ENCODE measurements at places on chromosomes 13 and 19. TPM values are rescaled to one million over a fixed set of nuclear protein-coding genes. Genes with fewer than 3 reads are reported as not detected.

DNA sequence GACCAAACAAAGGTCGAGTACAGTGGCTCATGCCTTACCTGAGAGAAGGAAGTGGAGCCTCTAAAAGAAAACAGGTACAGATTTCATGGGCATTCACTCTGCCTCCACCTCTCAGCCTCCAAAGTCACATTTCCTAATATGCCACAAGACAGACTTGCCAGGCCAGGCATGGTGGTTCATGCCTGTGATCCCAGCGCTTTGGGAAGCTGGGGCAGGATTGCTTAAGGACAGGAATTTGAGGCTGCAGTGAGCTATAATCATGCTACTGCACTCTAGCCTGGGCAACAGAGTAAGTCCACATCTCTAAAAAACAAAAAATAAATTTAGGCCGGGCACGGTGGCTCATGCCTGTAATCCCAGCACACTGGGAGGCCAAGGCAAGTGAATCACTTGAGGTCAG, 10.9 kb upstream of the DNMT1 start:
- H3K27me3 ChIP-seq = peaks cover 2% of the 10 kb centered on the region
- no peak for DNase-seq
- no peaks in the 10 kb centered on the region for H3K36me3 ChIP-seq
- H3K27ac ChIP-seq = no peak overlapping the region
- no peak overlapping the region for H3K4me3 ChIP-seq
- peaks cover 5% of the 10 kb centered on the region for H3K4me1 ChIP-seq

GRCh38 chr19:4338441-4339355, at the start of gene STAP2:
STAP2 (minus strand) TSS chr19:4338827; CDS start chr19:4338753, 74 bp downstream.
- DNase-seq = peak; percentile 55
- H3K27ac ChIP-seq = peak within 1 kb of the TSS; percentile 92

GRCh38 chr13:102040812-102041211, 361.0 kb downstream of the FGF14 start:
- no peaks in the 10 kb centered on the region for H3K36me3 ChIP-seq
- H3K4me1 ChIP-seq = no peaks in the 10 kb centered on the region
- no peaks in the 10 kb centered on the region for H3K27me3 ChIP-seq
- H3K27ac ChIP-seq = no peak overlapping the region

GRCh38 chr13:95707442-95708390, 30.8 kb downstream of the DNAJC3 start:
- H3K4me3 ChIP-seq = no peak overlapping the region
- H3K27me3 ChIP-seq = no peaks in the 10 kb centered on the region
- peaks cover 26% of the 10 kb centered on the region for H3K4me1 ChIP-seq
- H3K27ac ChIP-seq = peak overlapping the region; percentile 76

DNA sequence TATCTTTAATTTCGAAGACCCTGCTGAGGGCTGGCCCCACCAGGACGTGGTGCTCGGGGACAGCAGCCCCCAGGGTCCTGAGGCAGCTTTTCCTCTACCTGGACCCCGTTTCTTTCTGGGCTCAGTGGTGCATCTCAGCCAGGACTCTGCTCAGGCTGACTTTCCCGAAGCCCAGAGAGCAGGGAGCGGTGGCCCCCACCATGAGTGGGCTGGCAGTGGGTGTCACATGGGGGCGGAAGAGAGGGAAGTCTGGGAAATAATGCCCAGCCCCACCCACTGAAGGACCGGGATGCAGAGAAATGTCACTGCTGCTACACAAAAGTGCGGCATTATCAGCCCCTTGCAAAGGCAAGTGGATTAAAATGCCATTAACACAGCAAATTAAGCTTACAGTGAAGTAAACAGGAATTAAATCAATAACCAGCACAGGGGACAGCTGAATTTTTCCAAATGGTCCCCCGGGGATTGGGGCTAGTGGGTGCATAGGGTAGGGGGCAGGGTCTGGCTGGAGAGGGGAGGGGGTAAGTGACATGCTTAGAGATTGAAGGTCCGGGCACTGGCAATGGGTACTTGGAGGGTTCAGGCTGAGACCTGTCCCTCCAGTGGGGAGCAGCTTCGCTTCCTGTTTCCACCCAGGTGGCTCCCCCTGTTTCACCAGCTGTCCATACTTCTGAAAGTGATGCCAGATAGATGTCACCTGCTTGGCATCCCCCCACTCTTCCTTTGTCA, 177.3 kb downstream of the URI1 start:
- no peak overlapping the region for H3K27ac ChIP-seq
- no peak overlapping the region for H3K4me3 ChIP-seq
- H3K27me3 ChIP-seq = no peaks in the 10 kb centered on the region
- no peak for DNase-seq

GRCh38 chr13:53079691-53080090, 51.1 kb downstream of the OLFM4 start:
- no peaks in the 10 kb centered on the region for H3K4me1 ChIP-seq
- no peak overlapping the region for H3K27ac ChIP-seq
- no peaks in the 10 kb centered on the region for H3K36me3 ChIP-seq
- no peaks in the 10 kb centered on the region for H3K27me3 ChIP-seq
- DNase-seq = no peak

- DNase-seq = no peak
- H3K27ac ChIP-seq = no peak overlapping the region
- no peaks in the 10 kb centered on the region for H3K36me3 ChIP-seq
- H3K4me1 ChIP-seq = no peaks in the 10 kb centered on the region
- no peaks in the 10 kb centered on the region for H3K27me3 ChIP-seq
Observed at GRCh38 chr13:98237331-98237730, 60.3 kb upstream of the RNF113B start.

DNA sequence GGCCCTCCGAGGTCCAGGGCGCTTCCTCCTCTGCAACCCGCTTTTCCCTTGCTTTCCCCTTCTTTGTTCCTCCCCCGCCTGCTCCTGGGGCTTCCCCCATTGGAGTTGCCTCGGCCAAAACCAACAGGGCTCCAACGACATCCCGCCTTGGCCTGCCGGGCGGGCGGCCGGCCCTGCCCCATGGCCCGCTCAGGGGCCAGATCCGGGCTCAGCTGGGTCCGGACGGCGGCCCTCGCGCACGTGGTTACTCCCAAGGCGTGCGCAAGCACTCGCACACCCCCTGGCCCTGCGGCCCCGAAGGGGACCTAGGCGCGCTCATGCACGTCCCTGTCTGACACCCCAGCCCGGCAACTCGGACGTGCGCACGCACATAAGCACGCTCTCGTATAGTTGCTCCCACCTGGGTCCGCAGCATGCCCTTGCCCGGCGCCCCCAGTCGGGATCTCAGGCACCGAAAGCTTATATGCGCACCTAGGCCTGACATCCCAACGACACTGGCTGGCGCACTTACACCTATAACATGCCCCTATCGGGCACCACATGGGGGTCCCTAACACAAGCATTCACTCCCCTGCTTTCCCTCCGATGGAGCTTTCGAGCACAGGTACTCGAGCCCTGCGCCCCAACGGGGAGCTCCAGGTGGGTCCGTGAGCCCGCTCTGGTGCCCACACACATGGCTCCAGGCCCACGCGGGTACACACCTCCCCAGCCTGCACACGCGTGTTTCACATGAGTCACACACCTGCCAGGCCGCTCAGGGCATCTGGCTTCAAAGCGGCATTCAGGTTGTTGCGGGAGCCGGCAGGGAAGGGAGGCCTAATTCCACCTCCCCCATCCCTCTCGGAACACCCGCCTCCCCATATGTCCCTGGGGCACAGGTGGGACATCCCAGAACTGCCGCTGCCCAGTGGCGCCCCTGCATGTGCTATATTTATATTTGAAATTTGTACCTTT, 15.0 kb downstream of the NFIX start:
- H3K27ac ChIP-seq = no peak overlapping the region
- H3K27me3 ChIP-seq = peaks cover 55% of the 10 kb centered on the region
- no peak for DNase-seq
- peaks cover 21% of the 10 kb centered on the region for H3K4me1 ChIP-seq
- H3K36me3 ChIP-seq = peaks cover 2% of the 10 kb centered on the region

GRCh38 chr13:101896541-101896940, 444.1 kb downstream of the ITGBL1 start:
- H3K4me3 ChIP-seq = no peak overlapping the region
- DNase-seq = no peak
- H3K4me1 ChIP-seq = no peaks in the 10 kb centered on the region
- no peak overlapping the region for H3K27ac ChIP-seq
- H3K36me3 ChIP-seq = no peaks in the 10 kb centered on the region

DNA sequence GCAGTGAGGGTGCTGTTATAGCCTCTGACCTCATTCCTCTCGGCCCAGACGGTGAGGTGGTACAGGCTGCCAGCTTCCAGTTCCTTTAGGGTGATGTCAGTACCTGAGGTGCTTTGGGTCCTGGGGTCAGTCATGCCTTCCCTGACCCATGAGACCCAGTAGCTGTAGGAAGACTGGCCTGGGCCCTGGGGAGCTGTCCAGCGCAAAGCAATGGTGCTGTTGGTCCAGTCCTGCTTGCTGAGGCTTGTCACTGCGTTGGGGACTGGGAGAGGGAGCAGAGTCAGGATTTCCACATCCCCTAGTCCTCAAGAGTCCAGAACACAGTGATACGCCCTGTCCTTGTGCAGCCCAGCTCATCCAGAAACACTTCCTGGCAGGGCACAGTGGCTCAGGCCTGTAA, 10.7 kb downstream of the PTPRH start:
- H3K27ac ChIP-seq = no peak overlapping the region
- no peak overlapping the region for H3K4me3 ChIP-seq
- peaks cover 2% of the 10 kb centered on the region for H3K27me3 ChIP-seq
- no peaks in the 10 kb centered on the region for H3K36me3 ChIP-seq
- H3K4me1 ChIP-seq = no peaks in the 10 kb centered on the region

DNA sequence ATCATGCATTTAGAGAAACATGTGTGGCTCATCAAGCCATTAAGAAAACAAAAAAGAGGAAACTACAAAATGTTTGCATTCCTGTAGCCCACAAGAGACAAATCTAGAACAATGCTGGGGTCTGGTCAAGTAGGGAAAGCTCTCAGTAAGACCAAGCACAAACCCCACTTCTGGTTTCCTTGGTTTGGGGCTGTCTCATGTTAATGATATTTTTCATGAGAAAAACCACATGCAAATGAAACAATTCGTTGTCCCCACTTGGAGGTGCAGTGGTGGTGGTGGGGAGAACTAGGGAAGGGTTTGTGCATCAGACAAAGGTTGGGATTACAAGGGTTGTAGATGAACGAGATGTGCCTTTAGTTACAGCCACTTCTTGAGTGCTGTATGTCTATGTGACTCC, 7.0 kb upstream of the RB1 start:
- H3K36me3 ChIP-seq = peaks cover 2% of the 10 kb centered on the region
- peaks cover 2% of the 10 kb centered on the region for H3K27me3 ChIP-seq
- peak overlapping the region; percentile 8 for H3K27ac ChIP-seq

DNA sequence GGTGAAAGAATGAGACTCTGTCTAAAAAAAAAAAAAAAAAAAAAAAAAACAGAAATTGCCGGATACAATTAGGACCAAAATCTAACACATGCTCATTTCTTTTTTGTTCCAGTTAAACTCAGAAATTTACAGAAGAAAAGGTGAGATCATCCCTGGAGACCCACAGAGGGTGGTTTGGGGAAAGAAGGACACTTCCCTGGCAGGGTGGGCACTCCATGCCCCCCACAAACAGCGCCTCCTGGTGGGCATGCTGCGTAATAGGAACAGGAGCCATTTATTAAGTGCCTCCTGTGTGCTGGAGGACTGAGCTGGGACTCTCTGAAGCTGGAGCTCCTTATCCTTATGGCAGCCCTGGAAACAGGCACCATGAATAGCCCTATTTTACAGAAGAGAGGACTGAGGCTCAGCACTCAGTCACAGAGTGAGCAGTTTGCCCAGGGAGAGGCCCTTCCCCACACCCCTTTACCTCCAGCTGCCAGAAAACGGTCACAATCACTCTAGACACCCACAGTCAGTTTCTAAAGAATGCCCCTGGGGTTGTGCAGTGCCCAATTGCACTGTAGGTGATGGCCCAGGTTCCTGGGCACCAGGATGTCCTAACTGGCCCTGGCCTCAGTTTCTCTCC, 10.1 kb downstream of the C19orf38 start:
- no peaks in the 10 kb centered on the region for H3K27me3 ChIP-seq
- no peak overlapping the region for H3K4me3 ChIP-seq
- H3K36me3 ChIP-seq = no peaks in the 10 kb centered on the region
- DNase-seq = peak; percentile 56
- peaks cover 7% of the 10 kb centered on the region for H3K4me1 ChIP-seq

DNA sequence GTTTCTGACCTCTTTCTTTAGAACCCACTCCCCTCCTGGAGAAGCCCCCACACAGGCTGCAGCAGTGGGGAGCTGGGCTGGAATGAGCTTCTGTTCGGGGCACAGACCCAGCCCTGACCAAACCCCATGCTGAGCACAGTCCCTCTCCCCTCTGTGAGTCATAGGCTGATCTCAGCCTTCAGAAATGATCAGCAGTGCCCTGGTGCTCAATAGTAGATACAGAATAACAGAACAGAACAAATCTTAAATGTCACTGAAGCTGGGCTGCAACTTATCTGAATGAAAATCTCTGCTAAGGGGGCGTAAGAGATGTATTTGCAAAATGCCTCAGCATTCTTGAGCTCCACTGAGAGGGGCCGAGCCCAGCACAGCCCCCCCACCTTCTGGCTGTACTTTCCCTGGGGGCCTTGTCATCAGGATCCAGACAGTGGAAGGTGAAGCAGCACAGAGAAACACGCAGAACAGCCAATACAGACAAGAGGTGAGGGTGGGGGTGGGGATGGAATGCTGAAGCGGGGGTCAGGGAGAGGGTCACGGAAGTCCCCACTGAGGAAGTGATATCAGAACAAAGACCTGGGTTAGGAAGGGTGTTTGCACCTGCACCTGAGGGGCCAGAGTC, 9.9 kb downstream of the ZNF665 start:
- peaks cover 53% of the 10 kb centered on the region for H3K36me3 ChIP-seq
- H3K4me1 ChIP-seq = no peaks in the 10 kb centered on the region
- H3K27ac ChIP-seq = no peak overlapping the region
- no peak for DNase-seq
- no peaks in the 10 kb centered on the region for H3K27me3 ChIP-seq

DNA sequence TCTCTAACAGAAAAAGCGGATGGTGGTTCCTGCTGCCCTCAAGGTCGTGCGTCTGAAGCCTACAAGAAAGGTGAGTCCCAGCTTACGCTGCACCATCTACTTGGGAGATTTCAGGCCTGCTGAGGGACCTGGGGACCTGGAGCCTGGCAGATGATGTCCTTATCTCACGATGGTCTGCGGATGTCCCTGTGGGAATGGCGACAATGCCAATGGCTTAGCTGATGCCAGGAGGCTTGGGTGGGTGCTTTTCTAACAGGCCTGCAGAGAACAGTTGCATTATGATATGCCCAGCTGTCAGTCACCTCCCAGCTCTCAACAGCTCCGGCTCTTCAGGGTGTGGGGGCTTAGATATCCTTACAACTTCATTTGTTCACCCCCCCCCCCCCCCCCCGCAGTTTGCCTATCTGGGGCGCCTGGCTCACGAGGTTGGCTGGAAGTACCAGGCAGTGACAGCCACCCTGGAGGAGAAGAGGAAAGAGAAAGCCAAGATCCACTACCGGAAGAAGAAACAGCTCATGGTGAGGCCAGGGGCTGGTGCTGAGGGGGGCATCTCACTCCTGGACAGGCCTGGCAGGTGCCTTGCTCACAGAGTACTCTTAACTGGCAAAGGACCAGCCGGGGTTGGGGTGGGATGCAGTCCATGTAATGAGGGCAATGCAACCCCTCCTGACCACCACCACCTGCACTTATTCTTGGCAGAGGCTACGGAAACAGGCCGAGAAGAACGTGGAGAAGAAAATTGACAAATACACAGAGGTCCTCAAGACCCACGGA, 3.8 kb downstream of the RPL13A start:
- H3K36me3 ChIP-seq = peaks cover 72% of the 10 kb centered on the region
- H3K4me1 ChIP-seq = peaks cover 57% of the 10 kb centered on the region
- H3K27me3 ChIP-seq = no peaks in the 10 kb centered on the region
- H3K27ac ChIP-seq = peak overlapping the region; percentile 96
- DNase-seq = no peak
- H3K4me3 ChIP-seq = peak overlapping the region; percentile 98

The MPV17L2 gene
- total RNA-seq = 10.9 TPM

The AMER2 gene
- total RNA-seq = not detected

The BRSK1 gene
- total RNA-seq = 7.3 TPM

The PLEKHF1 gene
- 47.7 TPM for total RNA-seq

The CAPN12 gene
- total RNA-seq = 12.2 TPM

The LSR gene
- total RNA-seq = 25.9 TPM
